Activated CD4-positive, CD25-positive, alpha-beta regulatory T cell treated with anti-CD3 and anti-CD28 coated beads, Interleukin-2, amount 50 U/mL, for 24 hours (primary cell): ENCODE measurements at places on chromosomes 5 and 9.

GRCh38 chr9:133594310-133594709 lies 14.9 kb downstream of the FAM163B start:
- ATAC-seq = no peak

GRCh38 chr9:122204491-122204890 lies 24.3 kb downstream of the LHX6 start:
- ATAC-seq = no peak

DNA sequence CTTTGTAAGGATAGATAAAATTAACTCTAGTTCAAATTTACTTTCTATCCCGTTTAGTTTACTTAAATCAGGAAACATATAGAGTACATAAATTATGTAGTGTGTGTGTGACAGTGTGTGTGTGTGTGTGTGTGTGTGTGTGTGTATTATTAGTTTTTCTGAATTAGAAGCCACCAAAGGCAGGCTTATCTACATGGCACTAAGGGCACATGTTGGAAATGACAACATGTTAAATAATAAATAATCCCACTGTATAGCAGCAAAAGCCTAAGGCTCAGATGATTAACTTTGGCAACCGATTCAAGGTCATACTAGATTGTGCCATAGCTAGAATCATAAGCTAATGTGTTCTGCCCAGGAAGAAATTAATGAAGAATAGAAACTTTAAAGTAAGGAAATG lies 54.6 kb downstream of the MEGF9 start:
- ATAC-seq = no peak

DNA sequence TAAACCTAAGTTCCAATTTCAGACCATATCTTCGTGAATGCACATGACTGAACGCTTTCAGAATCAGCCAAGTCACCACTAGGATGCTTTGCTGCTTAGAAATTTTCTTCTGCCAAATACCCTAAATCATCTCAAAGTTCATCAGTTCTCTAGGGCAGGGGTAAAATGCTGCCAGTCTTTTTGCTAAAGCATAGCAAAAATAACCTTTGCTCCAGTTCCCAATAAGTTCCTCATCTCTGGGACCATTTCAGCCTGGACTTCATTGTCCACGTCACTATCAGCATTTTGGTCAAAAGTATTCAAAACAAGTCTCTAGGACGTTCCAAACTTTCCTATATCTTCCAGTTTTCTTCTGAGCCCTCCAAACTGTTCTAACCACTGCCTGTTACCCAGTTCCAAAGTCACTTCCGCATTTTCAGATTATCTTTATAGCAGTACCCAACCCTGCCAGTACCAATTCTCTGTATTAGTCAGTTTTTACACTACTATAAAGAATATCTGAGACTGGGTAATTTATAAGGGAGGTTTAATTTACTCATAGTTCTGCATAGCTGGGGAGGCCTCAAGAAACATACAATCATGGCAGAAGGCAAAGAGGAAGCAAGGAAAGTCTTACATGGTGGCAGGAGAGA lies 74.8 kb downstream of the NR3C1 start:
- no peak for ATAC-seq

DNA sequence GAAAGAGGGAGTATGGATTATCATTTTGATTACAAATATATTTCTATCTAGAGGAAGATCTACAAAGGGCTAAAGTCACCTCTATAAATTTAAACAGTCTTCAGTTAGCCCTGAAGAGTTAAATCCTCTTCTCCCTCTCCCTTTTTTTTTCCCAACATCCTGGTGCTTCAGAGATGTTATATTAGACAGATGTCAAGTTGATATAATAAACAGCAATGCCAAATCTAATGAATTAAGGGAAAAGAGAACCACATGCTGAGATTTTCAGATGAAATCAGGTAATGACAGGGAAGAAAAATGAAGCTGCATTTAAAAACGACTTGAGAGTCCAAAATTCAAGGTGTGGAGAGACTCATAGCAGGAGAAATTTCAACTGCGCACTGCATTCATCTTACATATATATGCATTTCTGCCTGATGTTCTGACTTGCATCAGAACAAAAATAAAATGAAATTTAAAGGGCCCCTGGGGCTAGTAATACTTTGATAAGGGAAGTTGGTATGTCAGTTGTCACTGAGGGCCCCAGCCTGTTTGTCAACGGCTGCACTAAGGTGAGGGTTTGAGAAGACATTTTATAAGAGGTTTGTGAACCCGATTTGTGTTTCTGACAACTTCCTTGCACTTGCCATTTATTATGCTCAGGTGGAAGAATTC lies 338.9 kb upstream of the PANK3 start:
- no peak for ATAC-seq

- ATAC-seq = no peak
Observed at GRCh38 chr5:52825826-52826225, 38.1 kb downstream of the ITGA1 start.

DNA sequence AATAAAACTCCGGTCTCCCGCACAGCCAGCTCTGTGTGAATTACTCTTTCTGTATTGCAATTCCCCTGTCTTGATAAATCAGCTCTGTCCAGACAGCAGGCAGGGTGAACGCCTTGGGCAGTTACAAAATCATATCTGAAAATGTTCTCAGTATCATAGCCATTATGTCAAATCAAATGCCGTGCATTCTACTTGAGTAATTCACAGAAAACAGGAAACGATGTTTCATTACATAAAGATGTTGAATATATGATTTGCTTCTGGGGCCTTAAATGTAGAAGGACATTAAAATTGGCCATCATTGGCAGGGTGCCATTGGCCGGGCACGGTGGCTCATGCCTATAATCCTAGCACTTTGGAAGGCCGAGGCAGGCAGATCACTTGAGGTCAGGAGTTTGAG lies 8.5 kb downstream of the POLR3G start:
- no peak for ATAC-seq

DNA sequence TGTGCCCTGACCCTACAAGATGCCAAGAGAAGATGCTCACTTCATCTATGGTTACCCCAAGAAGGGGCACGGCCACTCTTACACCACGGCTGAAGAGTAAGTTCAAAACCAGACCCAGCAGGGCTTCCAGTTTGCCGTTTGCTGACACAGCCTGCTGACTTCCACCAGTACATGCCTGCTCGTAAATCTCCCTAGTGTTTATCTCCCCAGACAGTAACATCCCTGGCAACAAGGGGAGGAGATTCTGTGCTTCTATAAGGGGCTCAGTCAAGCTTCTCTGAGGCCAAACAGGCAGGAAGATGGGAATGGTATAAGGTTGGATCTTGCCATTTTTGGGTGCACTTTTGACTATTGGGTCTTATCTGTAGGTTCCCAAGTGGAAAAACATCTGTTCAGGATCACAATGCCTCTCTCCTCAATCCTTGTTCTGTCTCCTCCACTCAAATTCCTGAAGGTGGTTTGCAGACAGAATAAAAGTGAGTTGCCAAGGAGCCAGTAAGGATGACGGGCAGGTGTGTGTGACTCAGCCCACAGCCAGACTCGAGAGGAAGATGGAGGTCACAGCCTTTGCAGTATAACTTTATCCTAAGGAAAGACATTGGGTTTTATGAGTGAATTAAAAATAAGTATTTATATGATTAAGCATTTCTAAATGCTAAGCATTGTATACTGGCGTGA lies 1.9 kb downstream of the MLANA start:
- no peak for ATAC-seq

DNA sequence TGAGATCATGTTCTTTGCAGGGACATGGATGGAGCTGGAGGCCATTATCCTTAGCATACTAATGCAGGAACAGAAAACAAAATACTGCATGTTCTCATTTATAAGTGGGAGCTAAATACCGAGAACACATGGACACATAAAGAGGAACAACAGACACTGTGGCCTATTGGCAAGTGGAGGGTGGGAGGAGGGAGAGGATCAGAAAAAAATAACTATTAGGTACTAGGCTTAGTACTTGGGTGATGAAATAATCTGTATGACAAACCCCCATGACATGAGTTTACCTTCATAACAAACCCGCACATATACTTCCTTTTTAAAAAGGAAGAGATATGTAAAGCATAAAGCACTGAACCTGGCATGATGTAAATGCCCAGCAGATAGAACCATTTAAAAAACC lies 99.0 kb downstream of the MEGF10 start:
- no peak for ATAC-seq

GRCh38 chr9:92098638-92099037 lies 16.6 kb downstream of the SPTLC1 start:
- ATAC-seq = no peak

DNA sequence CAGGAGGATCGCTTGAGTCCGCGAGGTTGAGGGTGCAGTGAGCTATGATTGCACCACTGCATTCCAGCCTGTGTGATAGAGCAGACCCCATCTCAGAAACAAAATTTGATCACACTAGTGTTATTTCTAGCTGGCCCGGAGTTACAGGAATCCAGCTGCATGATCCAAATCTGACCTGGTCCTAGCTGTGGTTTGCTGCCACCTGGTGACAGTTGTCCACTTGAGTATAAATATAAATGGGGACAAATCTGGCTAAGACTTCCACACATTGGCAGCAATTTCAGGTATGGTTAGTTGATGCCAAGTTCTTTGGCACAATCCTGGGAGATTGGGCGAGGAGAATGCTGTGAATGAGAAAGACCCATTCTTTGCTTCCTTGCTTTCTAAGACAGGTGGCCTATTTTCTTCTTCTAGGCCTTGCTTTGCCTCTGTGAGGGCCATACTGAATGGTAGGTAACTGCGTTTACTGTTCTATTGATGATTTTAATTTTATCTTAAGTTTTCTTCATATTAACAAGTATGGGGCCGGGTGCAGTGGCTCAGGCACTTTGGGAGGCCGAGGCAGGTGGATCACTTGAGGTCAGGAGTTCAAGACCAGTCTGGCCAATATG lies 35.4 kb downstream of the UBE2R2 start:
- ATAC-seq = peak; percentile 32

DNA sequence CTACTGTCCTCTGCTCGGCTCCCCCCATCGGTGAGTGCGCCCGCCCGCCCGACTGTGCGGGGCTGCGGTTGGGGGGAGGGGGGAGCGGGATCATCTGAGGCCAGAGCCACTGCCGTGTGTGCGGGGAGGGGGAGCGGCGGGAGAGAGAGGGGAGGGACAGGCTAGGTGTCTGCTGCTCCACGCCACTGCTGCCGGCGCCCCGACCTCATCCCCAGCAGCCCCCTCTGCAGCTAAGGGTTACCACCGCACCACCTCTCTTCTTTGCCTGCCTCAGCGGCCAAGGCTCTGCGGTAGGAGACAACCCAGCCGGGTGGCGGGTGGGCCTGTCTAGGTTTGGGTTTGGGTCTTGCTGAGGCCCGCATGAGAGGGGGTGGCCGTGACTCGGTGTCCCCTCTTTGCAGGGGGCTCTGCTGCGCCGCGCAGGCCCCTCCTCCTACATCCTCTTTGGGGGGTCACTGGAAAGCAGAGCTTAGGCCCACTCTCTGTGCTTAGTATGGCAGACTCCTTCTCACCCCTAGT lies 670 bp upstream of the PURA start:
- no peak for ATAC-seq

DNA sequence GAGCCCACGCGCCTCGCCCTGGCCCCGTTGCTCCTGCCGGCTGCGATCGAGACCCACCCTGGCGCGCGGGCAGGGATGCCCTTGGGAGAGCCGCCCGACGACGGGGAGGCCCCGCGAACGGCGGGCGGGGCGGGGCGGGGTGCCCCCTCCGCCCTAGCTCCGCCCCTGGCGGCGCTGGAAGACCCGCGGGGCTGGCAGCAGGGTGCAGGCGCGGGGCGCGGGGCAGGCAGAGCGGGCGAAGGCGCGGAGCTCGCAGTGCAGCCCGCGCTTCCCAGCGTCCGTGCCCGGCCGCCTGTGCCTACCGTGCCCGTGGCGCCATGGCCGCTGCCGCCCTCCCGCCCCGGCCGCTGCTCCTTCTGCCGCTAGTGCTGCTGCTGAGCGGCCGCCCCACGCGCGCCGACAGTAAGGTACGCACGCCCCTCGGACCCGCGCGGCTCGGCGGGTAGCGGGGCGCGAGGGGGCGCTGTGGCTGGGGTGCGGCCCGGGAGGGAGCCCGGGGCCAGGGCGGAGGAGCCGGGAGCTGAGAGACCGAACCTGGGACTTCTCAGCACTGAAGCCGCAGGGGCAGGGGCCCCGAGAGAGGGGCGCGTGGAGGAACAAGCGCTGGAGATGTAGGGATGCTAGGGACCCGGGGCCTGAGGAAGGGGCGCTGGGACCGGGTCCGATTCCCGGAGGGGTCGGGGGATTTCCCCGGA lies at the start of gene OLFML2A:
TSS of gene OLFML2A (plus strand) at position 180 of the 695 bp plus-strand sequence. CDS start at position 318, 138 bp downstream.
- peak; percentile 39 for ATAC-seq

DNA sequence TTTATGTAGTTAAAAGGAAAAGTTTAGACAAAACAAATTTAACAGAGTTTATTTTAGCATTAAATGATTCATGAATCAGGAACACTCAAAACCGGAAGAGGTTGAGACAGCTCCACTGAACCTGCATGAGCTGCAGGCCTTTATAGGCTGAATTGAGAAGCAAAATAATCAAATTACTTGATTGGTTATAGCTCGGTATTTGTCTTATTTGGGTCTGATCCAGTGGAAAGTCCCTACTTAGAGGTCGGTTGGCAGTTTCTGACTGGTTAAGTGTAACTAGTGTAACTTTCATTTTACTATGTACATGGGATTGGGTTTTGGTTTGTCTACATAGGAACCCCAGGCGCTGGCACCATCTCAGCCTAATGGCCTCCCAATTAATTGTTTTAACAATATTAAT lies 74.1 kb upstream of the PIK3R1 start:
- ATAC-seq = peak; percentile 90
